ENCODE measurements at places on chromosomes 11 and 22.

DNA sequence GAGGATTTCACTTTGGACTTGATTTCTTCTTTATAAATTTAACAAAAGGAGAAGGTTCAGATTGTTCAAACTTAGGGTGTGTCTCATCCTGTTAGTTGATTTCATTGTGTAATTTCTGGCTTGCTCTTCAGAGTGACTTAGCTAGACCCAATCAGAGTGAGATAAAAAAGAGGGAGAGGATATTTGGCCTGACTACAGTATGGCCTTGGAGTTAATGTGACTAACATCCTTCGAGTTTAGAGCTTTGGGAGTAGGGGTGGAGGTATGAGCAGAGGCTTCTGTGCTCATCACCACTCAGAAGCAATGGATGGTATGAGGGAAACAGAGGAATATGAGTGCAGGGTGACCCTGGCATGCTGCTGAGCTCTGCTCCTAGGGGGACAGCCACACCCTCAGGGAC lies 114.2 kb downstream of the ME3 start:
- DNase-seq: no peak

DNA sequence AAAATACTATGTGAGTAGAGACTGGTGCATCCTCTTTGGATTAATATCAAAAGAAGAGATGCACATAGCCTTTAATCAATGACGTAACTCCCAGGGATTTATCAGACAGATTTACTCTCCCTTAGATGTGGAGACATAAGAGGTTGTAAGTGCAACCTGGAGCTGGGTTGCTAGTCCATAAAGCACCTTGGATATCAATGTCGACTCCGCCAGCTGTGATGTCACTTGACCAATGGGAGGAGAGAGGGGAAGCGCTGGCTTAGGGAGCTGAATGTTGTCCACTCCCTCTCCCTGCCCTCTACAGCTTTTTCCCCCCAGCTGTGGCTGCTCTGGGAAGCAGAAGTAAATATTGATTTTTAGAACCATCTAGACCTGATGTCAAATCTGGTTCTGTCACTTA lies 28.9 kb upstream of the TMEM86A start:
- DNase-seq: no peak

GRCh38 chr11:94219771-94220170 lies 84.6 kb upstream of the IZUMO1R start:
- no peak for DNase-seq

DNA sequence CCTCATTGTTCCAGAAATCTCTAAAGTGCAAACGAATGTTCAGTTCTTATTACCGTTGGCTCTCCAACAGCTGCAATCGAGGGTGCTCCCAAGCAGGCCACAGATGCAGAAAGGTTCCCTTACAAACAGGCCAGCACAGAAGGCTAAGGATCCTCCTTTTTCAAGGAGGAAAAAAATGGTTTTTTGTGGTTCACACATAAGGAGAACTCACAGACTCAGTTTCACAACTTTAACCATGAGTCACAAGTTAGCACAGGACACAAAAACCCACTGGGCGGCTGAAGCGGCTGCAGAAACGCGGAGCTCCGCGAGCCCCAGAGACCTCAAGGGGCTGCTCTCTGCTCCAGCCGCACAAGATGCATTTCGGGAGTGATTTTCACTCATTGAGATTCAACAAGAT lies 98.2 kb upstream of the PRR5 start:
- no peak for DNase-seq

DNA sequence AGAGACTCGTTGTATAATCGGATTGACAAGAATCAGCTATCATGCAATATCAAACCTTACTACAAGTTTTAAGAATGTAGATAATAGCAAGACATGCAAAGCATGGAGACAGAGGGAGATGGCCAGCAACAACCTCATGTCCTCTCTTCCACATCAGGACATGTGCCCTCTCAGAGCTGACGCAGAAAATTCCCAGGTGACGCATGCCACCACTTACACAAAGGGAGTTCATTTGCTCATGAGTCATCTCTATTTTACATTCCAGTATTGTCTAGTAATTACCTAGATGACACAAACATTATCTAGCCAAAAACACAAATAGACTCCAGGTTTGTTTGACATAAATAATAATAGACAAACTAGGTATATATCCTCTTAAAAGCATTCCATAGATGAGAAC lies 38.1 kb upstream of the OPCML start:
- DNase-seq: no peak

DNA sequence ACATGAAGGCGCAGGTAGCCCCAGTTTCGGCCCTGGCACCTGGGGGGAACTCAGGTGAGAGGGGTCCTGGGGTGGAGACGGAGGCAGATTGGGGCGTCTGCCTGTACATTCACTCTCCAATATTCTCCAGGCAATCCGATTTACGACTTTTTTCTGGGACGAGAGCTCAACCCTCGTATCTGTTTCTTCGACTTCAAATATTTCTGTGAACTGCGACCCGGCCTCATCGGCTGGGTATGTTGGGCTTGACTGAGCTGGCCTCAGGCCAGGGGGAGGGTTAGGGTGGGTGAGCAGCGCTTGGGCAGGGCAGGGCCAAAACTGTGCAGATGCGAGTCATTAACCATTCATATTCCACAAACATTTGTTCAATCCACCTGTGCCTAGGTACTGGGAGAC lies 1.7 kb downstream of the TM7SF2 start:
- DNase-seq: no peak

DNA sequence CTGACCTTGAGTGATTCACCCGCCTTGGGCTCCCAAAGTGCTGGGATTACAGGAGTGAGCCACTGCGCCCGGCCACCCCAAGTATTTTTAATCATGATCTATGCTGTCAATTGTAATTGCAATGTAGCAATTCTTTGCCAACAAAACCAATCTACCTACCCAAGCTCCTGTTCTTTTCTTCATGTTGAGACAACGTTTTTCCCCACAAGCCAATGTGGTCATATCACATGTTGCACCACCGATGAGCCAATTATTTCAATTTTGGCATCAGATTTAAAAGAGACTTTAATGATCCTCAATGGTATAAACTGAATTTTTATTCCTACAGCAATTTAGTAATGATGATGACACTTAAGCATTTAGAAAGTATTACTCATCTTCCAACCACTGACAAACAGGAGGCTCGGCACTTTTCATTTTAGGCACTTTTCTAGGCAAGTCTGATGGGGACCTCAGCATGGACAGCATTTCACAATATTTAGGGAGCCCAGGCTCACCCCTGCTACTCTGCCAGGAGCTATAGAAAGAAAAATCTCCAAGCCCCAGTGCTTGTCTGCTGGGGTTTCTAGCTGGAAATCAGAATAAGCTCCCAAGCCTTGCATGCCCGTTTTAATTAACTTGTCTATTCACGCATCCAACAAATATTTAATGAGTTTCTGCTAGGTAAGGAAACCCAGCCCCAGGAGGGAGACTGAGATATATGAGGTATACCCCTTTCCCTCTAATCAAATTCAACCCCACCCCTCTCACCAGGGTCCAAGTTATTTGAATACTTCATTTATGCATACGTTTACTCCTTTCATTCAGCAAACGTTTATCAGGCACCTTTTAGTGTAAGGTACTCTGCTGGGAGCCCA lies 291.4 kb downstream of the ST3GAL4 start:
- no peak for DNase-seq

- DNase-seq: no peak
Observed at GRCh38 chr11:56967726-56968125, 21.0 kb upstream of the OR5AK2 start.

- DNase-seq: no peak
Observed at GRCh38 chr11:13728076-13728475, 59.6 kb downstream of the FAR1 start.

DNA sequence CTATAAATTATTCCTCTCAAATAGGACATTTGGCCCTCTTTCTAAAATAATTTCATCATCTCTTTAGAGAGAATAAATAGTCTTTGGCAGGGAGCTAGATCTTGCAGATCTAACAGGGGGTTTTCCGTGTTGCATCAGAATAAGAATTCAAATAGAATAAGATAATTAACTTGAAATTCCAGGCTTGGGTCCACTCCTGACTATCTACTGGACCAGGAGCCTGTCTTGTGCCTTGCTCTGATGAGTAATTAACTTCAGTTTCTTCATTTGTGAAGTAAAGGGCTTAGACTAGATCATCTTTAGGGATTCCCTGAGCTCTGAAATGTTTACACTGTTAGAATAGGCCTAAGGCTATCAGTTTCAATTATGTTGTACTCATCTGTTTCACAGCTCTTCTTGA lies 23.5 kb upstream of the TMEM123 start:
- DNase-seq: no peak

DNA sequence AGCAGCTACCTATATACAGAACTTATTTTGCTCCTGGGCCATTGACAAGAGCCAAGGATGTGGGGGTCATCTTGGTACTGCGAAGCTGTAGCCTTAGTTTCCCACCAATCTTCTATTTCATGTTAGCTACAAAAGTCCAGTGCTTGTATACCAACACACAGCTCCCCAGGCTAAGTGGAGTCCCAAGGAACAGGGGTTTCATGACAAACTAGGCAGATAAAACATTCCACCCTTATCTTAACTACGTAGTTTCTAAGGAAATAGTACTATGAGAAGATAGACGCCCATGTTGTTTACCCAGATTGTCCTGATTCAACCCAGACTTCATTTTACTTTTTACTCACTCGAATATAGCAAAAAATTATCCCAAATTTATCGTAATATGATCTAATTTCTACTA lies 218.5 kb downstream of the DYNC2H1 start:
- DNase-seq: no peak

DNA sequence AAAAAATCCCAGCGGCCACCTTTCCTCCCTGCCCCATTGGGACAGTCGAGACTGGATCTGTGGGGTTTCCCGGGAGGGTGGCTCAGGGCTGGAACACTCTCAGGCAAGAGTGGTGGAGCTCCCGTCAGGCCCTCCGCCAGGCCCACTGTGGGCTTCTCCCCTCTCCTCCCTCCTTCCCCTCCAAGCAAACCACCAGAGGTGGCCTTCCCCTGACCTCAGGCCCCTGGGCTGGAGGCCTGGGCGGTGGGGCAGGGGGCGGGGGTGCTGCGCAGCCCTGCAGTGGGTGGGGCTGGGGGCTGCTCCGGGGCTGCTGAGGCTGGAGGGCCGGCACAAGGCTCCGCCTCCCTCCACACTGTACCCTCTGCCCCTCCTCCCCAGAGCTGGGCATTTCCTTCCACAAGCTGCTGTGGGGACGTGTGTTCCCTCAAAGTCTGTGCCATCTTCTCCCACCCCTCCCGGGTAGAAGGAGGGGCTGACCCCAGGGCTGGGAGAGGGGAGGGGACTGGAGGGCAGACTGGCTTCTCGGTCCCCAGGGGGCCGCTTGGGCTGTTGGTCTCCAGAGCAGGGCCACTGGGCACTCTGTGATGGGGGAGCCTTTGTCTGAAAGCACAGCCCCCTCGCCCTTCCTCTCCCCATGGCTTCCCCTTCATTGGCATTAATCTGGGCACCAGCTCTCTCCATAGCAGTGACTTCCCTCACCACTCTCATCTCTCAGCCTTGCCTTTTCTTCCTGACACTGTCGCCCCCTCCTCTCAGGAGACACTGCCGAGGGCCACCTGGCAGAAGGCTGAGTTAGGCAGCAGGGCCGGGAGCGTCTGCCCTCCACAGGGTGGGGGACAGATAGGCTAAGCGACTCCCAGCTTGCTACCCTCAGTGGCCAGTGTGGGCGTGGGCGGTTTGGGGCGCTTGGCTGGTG lies 7.1 kb downstream of the RCOR2 start:
- DNase-seq: no peak

DNA sequence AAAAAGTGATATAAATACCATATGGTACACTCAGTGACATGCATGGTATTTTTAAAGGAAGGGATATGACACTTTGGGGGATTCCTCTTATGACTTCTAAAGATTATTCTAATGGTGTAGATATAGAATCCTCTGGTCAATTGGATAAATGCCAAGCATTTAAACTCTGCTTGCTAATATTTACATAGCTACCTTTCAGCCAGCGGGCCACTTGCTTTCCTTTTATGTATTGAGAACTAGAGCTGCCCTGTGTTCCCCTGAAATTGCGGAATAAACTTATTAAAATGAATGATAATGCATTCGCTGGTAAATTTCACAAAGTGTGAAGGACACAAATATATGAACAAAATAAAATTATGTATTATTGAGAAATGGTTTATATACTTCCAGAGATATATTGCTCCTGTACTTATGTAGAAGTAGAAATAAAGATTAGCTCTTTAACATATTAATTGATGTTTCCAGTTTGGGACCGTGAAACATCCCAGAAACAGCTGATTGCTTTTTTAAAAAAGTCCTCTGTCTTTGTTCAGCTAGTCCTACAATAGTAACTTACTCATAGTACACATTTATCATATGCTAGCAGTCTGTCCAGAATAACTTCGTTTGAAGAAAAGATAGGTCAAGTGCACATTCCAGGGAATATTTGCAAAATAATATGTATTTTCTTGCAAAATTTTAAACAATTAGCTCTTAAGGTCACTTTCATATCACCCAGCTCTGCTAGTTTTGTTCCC lies 40.1 kb upstream of the CARD18 start:
- no peak for DNase-seq

DNA sequence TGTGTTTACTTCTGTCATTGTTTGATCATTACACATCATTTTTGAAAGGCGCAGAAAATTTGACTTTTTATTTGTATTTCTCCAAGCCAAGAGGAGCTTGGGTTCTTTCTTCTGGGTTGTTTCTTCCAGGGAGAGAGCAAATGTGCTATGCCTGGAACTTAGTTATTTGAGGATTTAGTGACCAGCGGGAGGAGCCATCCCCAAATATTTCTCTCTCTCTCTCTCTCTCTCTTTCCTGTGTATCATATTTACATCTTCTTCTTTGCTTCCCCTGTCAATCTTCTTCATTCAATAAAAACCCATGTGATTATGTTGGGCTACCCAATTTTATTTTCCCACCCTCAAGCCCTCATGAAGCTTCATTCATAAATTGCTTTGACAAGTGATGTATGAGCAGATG lies 534.5 kb downstream of the LRRC4C start:
- no peak for DNase-seq

DNA sequence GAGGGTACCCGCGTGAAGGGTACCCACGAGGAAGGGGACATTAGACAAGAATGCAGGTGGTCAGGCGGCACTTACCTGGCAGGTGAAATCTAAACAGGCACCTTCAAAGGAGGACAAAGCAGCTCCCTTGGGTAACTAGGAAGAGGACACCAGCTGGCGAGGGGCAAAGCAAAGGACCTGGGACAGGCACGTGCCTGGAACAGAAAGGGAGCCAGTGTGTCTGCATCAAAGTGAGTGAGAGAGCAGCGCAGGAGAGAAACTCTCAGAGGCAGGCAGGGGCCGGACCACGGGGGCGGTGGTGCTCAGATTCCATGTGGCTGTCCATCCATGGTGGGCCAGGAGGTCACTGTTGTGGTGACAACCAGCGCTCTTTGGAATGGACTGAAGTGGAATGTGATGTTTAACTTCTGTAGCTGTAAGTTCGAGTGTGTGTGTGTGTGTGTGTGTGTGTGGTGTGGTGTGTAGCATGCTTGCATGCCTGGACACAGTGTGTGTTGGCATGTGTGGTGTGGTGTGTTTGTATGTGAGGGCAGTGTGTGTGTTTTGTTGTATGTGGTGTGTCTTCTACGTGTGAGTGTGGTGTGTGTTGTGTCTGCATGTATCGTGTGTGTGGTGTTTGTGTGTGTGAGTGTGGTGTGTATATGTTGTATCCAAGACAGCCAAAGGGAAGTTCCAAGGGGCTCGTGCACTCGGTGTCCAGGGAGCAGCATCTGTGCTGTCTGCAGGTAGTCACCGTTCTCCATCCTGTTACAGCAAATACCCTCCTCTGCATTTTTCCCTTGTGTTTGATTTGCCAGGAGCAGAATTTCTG lies 86.4 kb downstream of the CDKN1C start:
- DNase-seq: no peak

GRCh38 chr11:72741849-72742512 lies 10.2 kb downstream of the ARAP1 start:
- DNase-seq: no peak

GRCh38 chr11:134951305-134951700 lies 539.3 kb upstream of the B3GAT1 start:
- DNase-seq: no peak

- DNase-seq: peak; percentile 76
Observed at GRCh38 chr11:69293819-69294505, at the start of gene MYEOV. MYEOV (plus strand) TSS chr11:69294155; CDS start chr11:69295355, 1,200 bp downstream.
